ENCODE measurements at places on chromosomes 4 and X.

DNA sequence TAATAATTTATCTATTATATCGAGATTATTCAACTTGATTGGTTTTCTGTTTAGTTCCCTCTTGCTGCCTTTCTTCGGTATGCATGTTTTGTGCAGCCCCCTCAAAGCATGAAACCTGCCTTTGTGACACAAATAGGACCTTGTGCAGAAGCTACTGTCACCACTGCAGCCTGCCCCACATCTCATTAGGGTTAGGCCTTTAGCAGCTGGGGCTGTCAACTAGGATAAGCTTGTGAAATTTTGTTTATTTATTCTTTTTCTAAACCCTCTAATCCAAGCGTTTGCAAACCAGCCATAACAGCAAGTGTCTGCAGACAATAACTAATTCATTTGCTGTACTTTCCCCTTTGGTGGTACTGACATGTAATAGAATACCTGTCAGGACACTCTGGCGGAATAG is 258.9 kb downstream of the RCHY1 start:
- no peak for DNase-seq

GRCh38 chrX:16868920-16869319 is 1.2 kb downstream of the RBBP7 start:
- DNase-seq = no peak

DNA sequence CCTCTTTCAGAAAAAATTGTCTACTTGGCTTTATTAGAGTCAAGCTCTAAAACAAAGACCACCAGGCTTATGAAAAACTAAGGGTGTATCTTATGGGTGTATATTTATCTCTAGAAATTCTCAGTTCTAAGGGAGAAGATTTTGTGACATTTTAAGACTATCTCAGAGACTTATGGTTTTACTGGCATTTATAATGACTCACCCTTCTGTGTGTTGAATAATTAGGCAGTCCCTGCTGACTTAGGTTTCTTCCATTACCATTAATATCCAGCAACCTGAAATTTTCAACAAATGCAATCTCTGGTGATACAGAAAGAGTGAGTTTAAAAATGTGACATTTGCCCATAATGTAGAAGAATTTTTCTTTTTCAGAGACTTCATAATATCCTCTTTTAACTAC is 1015.0 kb upstream of the AGA start:
- DNase-seq = no peak

- no peak for DNase-seq
These were observed 119.2 kb downstream of the IRF2 start for GRCh38 chr4:184355111-184355604.

DNA sequence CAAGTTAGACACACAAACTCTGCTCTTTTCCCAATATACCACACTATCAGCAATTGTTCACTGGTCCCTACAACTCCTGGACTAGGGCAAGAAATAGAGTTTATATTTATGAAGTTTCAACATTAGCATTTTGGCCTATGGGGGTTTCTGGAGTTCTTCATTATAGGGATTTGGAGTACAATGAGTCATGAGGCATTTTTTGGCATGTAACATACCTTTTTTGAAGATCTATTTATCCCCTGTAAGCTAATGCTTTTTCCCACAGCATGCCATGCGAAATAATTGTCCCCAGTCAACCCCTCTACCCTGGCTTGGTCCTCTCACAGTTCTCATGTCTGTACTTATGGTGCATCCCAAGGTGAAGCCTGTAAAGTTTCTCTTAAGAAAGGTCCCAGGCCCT is 36.7 kb upstream of the EDA2R start:
- no peak for DNase-seq

DNA sequence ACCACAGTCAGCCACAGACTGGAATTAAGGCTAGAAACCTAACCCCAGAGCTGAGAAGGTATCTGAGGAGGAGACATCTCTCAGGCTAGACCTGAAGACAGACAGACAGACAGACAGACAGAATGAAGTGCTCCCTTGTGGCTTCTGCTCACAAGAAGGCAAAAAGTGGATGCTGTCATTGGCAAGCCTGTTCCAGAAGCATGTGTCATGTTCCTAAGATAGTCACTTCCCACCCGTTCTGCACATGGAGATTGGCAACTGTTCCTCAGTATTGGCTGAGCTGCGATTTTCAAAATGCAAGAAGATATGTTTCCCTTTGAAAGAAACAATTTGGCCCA is 166.4 kb downstream of the NSUN7 start:
- no peak for DNase-seq

- DNase-seq = no peak
These were observed 29.3 kb upstream of the MYOZ2 start for GRCh38 chr4:119106036-119107000.

DNA sequence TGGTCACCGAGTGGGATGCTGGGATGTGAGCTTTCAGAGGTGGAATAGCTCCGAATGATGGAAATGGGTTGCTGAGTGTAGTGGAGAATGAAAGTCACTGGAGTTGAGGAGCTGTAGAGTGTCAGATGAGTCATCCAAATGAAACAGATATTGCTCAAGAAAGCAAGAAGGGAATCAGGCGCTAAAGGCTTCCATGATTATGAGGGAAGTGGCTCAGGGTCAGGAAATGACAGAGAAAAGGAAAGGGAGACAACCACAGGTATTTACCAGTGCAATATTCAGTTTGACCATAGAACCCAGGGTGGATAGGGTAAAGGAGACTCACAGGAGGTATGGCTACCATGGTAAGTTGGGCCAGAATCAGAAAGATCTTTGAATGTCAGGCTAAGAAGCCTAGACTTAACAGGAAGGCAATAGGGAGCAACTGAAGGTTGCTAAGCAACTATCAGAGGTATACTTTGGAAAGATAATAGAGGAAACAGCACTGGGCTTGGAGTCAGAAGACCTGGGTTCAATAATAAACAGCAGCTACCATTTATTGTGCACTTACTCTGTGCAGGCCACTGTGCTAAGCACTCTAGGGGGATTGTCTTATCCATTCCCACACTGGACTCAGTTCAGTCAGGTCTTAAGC is 11.7 kb downstream of the LAS1L start:
- DNase-seq = no peak

GRCh38 chr4:71288875-71289274 is 49.9 kb upstream of the SLC4A4 start:
- DNase-seq = no peak

DNA sequence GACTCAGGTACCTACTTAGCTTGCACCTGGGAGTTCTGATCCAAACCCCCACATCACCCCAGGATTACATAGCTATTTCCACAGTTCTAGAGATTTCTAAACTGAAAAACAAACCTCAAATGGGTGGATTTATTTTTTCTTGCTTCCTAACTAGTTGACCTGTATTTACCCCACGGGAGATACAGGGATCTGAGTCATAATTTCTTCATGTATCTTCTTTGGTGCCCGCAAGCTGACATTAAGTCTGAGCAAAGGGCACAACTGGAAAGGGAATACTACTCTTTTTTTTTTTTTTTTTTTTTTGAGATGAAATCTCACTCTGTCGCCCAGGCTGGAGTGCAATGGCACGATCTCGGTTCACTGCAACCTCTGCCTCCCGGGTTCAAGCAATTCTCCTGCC is 10.0 kb upstream of the ELOVL6 start:
- no peak for DNase-seq

DNA sequence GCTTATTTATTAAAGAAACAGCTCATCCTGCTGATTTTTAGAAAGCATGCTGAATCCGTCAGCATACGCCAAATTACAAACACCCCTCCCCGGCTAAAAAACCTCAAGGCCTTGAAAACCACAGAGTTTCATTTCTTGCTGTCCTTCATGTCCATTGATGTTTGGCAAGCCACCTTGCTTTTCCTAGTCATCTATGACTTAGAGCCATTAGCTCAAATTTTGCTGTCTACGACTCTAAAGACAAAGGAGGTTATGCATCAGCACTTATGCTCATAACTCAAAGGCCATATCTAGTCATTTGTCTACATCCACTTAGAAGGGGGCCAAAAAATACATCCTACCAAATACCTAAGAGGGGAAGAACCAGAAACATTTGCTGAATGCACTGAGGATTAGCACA is 925.1 kb downstream of the PCDH7 start:
- no peak for DNase-seq

DNA sequence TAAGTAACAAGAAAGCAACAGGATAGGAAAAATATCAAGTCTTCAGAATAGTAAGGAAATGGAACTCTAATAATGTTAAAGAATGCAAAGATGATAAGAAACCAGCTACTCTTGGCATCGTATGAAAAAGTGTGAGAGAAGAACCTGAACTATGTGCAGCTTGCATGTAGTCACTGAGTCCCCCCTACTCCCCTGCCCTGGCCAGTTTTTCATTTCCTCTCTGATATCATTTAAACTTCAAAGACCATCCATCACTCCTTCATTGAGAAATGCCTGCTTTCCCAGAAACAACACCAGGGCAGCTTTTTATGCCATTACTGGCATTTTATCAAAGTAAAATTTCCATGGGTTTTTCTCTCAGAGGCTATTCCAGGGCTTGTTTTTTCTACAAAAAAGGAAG is 28.1 kb downstream of the INPP4B start:
- no peak for DNase-seq

GRCh38 chrX:80206647-80207046 is 192.1 kb downstream of the TBX22 start:
- no peak for DNase-seq

- no peak for DNase-seq
These were observed 23.6 kb downstream of the MORC4 start for GRCh38 chrX:106976416-106976815.

- DNase-seq = no peak
These were observed 58.0 kb downstream of the PPEF2 start for GRCh38 chr4:75844151-75844662.

GRCh38 chrX:104921584-104922205 is 298.8 kb downstream of the TEX13A start:
- DNase-seq = no peak

- DNase-seq = no peak
These were observed 60.4 kb upstream of the MAGEA4 start for GRCh38 chrX:151852294-151852693.

DNA sequence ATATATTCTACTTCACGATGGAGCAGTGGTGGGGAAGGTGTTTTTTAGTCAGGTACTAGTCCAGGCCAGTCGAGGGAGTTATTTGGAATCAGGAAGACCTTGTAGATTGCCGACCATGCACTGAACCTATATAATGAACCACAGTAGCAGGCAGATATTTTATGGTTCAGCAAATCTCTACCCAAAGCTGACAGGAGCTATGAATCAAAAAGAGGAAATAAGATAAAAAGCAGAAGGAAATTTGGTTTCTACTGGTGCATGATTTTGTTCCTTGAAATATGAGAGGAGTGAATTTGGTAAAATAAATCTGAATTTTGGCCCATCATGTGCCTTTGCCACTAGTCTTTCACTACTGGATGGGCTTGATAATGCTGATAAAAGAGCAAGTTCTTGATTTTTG is 924.3 kb upstream of the DIAPH2 start:
- no peak for DNase-seq

DNA sequence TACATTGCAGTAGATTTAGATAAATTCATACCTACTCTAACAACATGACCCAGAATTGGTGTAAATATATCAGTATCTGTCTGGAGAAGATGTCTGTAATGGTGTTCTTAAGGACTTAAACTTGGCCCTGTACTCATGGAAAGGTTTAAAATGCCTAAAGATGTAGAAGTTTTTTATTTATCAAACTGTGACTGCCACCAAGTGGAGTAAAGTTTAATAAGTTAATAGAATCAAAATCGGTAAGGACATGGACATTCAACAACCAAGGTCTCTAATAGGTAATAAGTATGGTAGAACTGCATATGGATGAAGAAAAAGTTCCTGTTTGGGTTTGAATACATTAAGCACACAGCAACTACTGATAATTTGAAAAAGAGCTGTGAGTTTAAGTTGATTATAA is 474.0 kb upstream of the NDST3 start:
- DNase-seq = no peak

- DNase-seq = no peak
These were observed 208.7 kb upstream of the FTHL17 start for GRCh38 chrX:31280580-31280979.

DNA sequence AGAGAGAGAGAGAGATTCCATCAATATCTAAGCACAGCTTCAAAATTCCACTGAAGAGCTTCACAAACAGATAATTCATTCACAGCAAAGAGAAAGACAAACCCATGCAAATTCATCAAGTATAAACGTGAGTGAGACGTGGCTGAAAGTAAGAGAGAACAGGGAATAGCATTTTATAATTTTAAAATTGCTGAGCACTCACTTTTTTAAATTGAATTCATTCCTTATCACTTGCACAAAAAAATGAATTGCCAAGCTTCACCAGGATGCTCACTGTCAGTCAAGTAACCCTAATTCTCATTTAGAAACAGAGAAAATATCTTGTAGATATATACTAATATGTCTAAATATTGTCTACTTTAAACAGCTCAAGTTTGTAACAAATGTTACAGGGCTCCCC is 40.5 kb downstream of the BMP3 start:
- no peak for DNase-seq

- no peak for DNase-seq
These were observed 61.9 kb downstream of the ARHGAP10 start for GRCh38 chr4:147793569-147794313.
